ENCODE measurements at places on chromosomes 11 and 22.

DNA sequence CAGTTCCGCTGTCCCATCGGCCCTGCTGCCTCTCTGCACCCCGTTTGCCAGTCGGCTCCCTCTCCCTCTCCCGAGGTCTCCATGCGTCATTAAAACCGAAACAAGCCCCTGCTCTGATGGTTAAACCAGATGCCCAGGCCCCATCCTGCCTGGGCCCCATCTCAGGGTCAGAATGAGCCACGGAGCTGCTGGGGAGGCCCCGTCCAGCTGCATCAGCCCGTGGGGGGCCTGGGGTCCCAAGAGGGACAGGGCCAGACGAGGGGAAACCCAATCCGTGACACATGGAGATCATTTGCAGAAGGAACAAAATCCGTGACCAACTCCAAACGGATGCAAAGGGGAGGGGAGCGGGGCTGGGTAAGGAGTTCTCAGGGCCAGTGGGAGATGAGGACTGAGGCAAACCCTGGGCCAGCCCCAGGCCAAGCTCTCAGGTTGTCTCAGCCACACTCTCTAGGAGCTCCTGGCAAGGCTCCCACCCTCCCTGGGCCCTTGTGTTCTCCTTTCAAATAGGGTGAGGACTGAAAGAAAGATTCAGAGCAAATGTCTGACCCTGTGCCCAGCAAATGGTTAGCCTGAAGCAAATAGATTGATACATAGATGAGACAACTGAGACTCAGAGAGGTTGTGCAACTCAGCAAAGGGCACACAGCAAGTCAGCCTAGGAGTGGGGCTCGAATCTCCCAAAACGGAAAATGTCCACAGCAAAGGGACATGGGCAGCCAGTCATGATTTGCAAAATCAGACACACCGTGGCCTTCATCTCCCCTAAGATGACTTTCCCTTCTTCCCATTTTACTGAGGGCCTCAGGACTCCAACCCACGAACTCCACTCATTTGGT is 162.1 kb downstream of the MN1 start:
- no peak for DNase-seq

DNA sequence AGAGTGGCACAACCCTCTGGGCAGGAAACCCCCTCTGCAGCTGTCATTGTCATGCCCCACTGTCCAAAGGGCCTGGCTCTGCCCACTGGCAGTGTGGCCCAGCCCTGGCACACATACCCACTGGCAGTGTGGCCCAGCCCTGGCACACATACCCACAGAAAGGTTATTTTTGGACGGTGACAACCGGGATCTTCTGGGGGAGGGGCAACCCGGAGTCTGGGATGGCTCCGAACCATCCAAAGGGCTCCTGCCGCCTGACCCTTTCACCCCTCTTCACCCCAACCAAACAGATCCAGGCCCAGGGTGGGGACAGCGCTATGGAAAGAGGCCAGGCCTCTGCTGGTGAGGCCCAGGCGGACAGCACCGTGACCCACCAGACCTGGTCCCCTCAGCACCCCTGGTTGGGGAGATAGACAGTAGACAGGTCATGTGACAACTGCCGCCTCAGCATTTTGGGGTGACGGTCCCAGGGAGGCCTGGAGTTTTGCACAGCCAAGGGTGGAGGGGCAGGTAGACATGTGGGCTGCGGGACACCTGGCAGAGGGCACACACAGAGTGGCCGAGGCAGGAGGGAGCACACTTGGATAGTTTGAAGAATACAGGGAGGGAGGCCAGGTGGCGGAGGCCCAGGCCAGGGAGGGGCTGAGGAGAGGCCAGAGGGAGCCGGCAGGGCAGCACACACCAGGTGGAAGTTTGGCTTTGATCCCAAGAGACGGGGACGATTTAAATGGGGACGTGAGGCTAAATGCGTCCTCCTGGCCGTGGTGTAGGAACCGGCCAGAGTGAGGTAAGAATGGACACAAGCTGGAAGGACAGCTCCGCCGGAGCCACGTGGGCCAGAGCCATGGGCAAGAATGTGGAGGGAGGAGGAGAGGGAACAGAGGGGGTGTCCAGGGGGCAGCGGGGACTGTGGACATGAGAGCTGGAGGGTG is 2.9 kb downstream of the MAPK12 start:
- no peak for DNase-seq

DNA sequence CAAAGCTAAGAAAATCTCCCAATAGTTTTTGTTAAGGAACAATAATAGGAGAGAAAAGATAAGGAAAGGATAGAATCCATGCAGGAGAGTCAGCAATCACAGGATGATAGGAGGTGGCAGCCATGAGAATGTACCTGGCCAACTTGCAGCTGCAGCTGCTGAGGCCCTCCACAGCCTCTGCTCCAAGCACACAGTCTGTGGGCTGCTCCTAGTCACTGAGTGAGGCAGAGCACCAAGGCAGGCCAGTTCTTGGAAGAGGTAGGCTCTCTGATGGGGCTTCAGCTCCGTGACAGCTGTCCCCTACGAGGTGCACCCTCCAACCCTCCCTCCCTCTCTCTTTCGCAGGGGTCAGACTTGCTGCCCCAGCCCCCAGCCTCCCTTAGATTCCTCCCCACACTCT is 5.5 kb upstream of the KCNJ1 start:
- no peak for DNase-seq

- DNase-seq, result no peak
Measured at GRCh38 chr11:129694538-129694937, 121.1 kb upstream of the TMEM45B start.

DNA sequence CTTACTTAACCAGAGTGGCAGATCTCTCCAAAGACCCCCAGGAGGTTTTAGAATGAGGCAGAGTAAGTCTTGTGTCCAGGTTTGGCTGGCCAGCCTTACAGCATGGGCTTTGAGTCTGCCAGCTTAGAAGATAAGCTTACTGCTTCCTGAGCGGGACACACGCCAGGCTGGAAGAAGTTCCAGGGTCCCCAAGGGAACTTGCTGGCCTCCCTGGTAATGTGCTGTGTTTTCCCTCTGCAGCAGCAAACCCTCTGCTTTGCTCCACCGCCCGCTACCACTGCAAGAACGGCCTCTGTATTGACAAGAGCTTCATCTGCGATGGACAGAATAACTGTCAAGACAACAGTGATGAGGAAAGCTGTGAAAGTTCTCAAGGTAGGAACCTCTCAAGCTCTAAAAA is 154.2 kb downstream of the LDLRAD3 start:
- no peak for DNase-seq

GRCh38 chr11:64826578-64827450 is 16.5 kb upstream of the MEN1 start:
- DNase-seq, result no peak

DNA sequence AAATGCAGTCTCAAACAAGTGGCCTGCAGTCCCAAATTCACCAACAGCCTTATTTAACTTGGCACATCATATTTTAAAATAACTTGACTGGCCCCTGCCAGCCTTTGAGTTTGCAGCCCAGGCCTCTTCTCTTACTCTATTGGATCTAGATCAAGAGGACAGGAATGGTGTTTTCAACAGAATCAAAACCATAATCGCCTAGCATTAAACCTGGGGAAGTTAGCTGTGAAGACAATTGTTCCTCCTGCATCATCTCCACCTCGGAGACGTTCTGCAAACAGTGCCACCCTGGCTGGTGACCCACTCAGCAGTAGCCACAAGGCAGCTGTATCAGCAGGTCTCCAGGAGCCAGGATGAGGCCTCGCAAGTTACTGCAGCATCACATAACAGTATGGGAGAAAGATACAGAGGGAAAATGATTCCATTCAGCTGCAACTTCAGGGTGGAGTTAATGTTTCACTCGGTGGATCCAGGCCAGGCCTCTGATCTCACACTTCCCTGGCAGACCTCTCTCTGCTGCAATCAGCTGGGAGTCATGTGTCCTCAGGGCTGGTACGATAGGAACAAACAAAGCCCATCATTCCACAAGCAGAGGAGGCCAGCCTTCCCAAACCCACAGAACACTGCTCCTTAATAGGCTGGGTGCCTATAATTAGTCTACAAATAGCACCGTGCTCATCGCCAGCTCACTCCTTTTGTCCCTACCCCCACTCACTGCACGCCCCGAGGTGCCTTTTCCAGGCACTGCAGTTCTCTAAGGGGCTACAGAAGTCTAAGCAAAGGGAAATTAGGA is 18.6 kb upstream of the SCN2B start:
- DNase-seq, result no peak

GRCh38 chr22:48258064-48258701 is 1495.7 kb downstream of the TBC1D22A start:
- no peak for DNase-seq

GRCh38 chr11:78982473-78982872 is 407.8 kb upstream of the NARS2 start:
- DNase-seq, result no peak

DNA sequence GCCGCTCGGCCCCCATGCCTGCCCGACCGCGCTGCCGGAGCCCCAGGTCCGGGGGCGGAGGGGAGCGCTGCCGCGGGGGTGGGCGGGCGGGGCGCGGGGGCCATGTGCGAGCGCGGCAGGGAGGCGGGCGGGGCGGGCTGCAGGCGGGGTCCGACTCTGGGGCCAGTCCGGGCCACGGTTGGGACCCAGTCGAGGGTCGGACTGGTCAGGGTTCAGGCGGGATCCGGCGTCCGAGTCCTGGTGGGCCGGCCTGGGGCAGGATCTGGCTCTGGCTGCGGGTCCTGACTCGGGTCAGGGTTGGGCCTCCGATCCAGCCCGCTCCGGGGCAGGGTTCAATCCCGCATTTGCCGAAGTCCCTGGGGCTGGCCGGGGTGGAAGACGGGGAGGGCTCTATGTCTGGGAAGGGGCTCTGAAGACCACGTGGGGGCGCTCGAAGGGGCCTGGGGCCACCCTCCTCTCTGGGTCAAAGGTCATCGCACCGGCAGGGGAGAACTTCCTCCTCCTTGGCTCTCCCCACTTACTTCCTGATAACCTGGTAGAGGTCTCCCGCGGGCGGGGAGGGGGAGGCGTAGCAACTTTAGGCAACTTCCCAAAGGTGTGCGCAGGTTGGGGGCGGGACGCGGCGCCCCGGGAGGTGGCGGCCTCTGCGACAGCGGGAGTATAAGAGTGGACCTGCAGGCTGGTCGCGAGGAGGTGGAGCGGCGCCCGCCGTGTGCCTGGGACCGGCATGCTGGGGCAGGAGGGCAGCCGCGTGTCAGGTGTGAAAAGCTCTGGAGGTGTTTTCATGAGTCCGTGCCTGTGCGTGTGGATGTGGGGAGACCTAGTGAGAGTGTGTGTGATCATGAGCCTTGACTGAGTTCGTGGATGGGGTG is 603 bp downstream of the ESRRA start:
- DNase-seq, result peak; percentile 43

DNA sequence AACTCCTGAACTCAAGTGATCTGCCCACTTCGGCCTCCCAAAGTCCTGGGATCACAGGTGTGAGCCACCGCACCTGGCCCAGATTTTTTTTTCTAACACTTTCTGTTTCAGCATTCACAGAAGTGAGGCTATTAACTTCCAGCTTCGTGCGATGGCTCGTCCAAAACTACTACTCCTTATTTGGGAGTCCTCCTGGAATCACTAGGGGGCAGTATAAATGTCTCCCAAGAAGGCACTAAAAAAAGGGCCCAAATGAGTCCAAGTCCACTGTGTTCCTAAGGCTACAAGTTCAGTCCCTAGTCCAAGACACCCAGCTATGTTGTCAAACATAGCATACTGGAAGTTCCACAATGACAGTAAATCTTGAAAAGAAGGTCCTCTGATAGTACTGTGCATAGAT is 63.2 kb upstream of the BIRC3 start:
- no peak for DNase-seq

- no peak for DNase-seq
Measured at GRCh38 chr22:26597026-26597425, 7.1 kb upstream of the TPST2 start.

DNA sequence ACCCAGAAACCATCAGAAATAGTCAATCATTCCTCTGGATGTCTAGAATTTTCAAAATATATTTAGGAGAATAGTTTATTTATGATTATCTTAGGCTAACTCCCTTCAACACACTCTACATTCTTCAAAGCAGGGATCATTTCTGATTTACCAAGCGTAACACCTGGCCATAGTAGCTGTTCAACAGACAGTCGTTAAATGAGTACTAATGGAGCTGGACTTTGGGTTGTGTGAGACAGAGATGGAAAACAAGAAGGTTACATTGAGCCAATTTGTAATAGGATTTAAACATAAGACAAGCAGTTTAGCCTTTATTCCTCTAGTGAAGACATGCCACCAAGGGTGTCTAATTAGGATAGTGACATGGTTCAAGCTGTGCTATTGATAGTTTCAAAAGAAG is 129.2 kb upstream of the ANO3 start:
- no peak for DNase-seq

- no peak for DNase-seq
Measured at GRCh38 chr11:109728056-109728455, 306.1 kb downstream of the C11orf87 start.

DNA sequence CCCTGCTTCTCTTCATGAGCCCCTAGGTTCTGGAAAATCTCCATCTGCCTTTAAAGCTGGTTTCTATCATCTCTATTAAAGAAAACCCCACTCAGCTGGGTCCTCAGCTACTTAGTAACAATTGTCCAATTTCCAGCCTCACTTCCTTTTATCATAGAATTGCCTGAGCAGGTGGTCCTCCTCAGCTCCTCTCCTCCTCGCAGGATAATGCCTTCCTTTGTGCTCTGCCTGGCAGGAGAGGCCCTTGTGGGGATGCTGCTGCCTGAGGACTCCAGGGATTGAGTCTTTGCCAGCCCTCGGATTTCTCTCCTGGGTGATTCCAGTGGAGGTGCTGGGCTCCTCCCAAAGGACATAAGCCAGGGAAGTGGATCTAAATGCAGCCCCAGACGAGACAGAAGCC is 448.3 kb downstream of the INSC start:
- no peak for DNase-seq

- no peak for DNase-seq
Measured at GRCh38 chr22:27238935-27239510, 562.5 kb downstream of the MN1 start.

DNA sequence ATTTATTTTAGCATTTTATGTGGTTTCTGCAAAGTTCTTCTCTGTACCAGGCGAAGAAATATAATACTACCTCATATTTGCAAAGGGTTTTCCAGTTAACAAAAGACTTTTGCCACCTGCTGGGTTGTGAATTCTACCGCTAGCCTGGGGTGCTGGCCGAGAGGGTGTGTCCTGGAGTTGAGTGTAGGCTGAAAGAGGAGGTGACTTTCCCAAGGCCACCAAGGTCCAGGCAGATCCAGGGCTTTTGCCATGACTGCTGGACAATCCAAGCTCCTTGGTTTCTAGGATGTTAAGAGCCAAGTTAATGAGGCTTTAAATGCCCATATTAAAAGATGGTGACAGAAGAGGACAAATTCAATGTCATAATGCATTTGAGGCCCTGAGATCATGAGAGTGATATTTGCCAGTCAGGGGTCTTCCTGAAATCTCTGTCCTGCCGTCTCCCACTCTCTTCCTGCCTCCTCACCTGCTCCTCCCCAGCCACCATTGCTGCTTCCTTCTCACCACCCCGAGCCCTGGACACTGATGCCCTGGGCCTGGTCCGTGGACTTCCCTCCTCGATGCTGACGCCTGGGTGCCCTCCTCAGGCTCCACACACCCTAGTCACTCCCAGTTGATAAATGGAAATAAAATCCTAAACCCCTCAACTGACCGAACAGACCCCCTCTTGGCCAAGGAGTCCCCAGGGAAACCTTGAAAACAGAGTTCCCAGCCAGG is 825.6 kb downstream of the TBC1D22A start:
- no peak for DNase-seq

- no peak for DNase-seq
Measured at GRCh38 chr22:23453277-23453676, 126.8 kb downstream of the IGLL1 start.

- DNase-seq, result no peak
Measured at GRCh38 chr22:42080287-42080686, 787 bp downstream of the SMDT1 start.
